NCI-H69 (cell line): ENCODE measurements at places on chromosomes 1 and 21.

DNA sequence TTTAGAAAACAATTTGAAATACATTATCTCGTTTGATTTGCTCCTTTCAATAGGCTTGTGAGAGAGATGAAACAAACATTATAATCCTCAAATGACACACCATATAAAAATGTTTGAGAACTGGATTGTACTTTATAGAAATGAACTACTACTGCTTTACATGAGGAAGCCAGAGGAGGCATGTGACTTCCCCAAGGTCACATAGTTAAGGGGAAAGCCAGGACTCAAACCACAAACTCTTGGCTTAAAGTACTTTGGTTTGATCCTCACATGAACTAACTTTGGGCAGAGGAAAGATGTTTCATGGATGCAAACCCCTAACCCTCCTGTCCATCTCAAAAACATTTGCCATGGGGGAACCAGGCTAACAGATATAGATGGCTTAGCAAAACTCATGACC lies 4.7 kb downstream of the ARHGEF11 start:
- no peak for DNase-seq

DNA sequence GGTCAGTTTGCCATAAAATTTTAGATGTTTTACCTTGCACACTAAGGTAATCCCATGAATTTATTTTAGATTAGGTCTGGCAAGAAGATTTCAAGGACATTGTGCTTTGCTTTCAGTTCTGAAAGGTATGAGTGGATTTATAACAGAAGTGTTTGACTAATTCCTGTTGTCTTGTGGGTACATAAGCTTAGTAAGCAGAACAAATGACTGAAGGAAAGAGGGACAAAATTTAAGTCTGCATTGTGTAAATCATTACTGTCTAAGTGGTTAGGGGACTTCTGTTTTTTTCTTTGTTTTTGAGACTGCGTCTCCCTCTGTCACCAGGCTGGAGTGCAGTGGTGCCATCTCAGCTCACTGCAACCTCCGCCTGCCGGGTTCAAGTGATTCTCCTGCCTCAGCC lies 60.1 kb downstream of the PKN2 start:
- DNase-seq, result no peak

- no peak for DNase-seq
Observed at GRCh38 chr1:62280150-62280549, 39.1 kb downstream of the KANK4 start.

GRCh38 chr1:205351984-205352713 lies 4.6 kb downstream of the KLHDC8A start:
- DNase-seq, result peak; percentile 100

DNA sequence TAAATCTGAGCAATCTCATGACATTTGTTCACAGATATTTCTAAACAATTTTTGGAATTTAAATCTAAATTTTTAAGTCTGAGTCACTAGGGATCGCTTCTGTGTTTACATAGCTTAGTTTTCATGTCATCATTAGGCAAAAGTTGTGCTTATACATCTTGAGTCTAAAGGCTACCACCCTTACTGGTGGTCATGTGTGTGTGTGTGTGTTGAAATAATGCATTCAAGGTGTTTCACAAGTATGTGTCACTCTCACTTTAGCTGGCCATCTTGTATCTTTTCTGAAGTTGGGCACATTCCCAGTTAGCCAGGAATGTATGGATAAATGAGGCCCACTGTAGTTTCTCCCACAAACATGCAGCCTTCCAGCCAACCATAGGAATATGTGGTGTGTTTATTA lies 1162.5 kb upstream of the PRMT6 start:
- DNase-seq, result no peak

DNA sequence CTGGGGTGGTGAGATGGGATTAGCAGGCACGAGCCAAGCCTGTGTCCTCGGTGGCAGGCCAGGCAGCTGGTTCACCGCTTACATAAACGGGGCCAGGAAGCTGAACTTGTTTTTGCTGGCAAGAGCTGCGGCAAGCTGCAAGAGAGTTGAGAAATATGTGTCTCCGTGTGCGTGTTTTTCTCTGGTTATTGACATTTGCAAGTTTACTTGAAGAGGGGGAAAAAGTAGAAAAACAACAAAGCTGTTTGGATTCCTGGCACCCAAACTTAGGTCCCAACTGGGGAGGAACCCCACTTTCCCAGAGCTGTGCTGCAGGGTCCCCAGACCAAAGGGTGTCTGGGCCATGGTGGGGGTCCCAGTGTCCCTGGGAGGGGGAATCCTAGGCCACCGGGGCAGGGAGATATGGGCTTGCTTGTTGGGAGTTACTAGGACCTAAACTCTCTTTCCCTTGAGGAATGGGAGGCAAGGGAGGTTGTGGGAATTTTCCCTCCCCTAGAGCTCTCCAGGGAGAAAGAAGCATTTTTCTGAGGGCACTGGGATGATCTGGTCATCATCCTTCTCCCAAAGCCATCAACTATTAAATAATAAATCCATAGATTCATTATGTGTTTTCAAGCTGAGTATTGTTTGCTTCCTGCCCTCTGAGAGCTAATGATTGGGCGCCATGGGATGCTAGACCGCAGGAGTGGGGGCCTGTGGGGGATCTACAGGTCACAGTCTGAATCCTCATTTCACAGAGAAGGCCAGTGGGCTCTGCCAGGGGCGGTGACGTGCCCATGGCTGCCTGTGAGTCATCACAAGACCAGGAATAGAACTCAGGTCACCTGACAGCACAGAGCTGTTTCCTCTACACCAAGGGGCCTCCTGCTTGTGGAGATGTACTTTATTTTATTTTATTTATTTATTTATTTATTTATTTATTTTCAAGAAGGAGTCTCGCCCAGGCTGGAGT lies 14.8 kb downstream of the IL6R start:
- DNase-seq, result peak; percentile 39

GRCh38 chr1:44016041-44016889 lies 15.0 kb downstream of the SLC6A9 start:
- no peak for DNase-seq

DNA sequence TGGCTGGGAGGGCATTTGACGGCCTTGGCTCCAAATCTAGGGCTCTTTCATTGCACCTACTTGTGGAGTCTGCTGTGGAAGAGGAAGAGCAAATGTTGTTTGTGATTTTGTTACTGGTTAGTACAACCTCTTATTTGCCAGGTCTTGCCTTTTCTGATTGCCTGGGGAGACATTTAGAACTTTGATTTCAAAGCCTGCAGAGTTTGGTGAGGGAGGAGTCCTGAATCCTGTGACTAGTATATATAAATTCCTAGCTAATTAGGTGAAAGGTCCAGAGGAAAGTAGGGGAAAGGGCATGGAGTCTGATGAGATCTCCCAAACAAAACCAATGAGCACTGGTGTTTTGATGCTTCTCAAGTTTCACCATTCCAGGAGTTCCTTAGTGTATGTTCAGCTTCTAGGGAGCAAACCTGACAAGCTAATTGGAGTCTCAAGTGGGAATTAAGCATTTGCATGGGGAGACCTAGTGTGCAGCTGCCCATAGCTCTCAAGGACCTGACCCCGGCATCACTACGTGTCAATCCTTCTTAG lies 5.1 kb upstream of the HMGCS2 start:
- DNase-seq, result no peak

GRCh38 chr21:16534408-16535101 lies 804.8 kb downstream of the USP25 start:
- DNase-seq, result peak; percentile 7

DNA sequence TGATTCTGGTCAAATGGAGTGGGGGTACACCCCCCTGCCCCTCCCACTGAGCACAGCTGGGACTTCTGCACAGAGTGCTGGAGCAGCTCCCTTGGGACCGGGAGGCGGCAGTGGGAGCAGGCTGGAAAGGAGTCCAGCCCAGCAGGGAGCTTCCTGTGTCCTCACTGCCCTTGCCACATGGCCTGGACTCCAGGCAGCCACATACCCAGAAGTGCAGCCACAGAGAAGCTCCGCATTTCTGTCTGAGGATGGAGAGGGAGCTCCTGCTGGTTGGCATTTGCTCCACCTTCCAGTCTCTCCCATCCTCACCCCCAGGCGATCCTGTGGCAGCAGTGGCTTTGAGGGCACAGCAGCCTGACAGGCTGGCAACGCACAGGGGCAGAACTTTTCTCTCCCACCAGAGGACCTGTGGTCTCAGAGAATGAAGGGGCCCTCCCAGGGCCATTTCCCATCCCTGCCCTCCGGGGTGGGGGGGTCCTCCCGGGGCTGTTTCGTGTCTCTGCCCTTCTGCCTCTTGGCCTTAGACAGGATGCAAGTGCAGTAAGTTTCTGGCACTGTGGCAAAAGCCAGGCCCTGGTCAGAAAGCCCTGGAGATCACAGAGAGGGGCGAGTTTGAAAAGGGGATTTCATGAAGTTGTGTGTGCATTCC lies 103.6 kb upstream of the COL6A1 start:
- peak; percentile 64 for DNase-seq

DNA sequence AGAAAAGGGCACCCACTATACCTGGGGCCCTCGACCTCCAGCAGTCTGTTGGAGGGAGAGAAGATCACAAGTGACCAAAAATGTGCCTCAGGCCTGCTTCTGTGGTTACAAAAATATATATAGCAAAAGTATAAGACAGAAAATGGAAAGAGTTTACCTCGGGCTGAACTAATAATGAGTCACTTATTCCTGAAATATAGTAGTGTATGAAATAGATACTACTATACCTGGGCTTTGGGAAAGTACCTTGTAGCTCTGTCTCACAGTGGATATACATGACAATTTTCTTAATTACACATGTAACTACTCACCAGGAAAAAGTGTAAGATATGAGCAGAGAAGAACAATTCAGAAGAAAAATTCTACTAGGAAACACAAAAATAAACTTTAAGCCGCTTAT lies 7.3 kb upstream of the APCS start:
- no peak for DNase-seq

DNA sequence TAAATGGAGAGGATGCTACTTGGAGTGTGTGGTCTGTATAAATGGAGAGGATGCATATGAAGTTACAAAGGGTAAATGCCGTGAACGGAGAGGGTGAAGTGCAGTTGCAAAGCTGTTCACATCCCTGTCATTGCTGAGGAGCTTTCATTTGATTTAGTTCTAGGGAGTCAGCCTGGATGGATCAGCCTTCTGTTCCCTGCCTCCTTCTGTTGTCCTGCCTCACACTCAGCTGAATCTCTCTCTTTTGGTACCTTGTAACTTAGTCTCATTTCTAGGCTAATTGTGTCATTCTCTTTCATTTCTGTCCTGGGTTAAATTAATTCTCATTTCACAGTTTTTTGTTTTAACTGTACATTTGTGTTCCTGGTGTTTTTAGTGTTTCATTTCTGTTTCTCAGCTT lies 133.2 kb upstream of the COL6A1 start:
- DNase-seq, result no peak

DNA sequence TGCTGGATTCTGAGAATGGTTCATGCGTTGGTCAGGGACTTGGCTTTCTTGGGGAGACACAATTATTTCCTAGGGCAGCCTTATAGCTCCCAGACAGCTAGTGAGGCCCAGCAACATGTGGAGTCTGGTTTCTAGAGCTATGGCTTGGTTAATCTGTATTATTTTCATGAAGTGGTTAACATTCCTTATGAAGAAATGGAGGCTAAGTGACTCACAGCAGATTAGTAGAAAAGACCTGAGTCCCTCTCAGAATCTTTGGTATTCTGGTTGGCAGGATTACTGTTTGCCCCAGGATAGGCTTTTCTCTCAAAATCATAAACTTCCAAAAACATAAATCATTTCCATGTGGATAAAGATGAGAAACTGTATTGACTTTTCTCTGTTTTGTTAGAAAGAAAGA lies 42.3 kb downstream of the DUSP10 start:
- no peak for DNase-seq

- no peak for DNase-seq
Observed at GRCh38 chr1:78275906-78276685, 214.7 kb upstream of the PTGFR start.

DNA sequence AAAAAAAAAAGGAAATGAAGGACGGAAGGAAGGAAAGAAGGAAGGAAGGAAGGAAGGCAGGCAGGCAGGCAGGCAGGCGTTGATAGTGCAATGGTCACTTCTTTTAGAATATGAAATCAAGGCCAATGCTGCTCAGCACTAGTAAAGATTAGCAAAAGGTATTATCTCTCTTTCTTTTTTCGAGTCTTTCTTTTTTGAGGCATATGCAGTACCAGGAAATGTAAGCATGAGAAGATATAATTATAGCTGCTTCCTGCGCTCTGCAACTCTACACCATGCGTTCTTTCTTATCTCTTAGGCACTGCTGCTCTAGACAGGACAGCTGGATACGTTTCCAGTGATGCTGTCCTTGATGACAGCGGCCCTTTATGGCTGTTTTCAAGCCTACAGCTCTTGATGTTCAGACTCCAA lies 1512.5 kb upstream of the B3GALT2 start:
- DNase-seq, result peak; percentile 19
